ENCODE measurements at places on chromosomes 11 and 22.
A peak's percentile ranks its signal among the peaks of the same experiment; 100 is the strongest.

GRCh38 chr11:14270690-14271542, 88.1 kb downstream of the RRAS2 start:
- no peak for DNase-seq

DNA sequence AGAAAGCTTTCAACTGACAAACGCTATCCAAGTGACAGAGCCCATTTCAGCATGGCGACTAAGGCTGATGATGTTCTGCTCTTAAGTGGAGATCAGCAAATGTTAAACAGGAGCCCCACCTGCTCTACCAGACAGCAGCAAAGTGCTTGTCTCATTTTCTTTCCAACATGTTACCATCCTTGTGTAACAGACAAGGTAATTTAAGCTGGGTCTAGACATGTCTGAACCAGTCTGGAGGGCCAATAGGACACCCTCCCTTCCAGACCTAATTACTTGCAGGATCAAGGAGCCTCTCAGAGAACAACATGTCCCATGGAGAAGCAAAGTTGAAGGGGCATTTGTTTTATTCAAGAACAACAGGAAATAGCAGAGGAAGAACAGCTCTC, 3.9 kb upstream of the LMO2 start:
- DNase-seq = no peak

- DNase-seq = no peak
Observed at GRCh38 chr11:77449784-77450183, 24.1 kb downstream of the PAK1 start.

GRCh38 chr11:57303990-57304579, 20.7 kb downstream of the TNKS1BP1 start:
- no peak for DNase-seq

- DNase-seq = no peak
Observed at GRCh38 chr11:1892116-1892515, 421 bp upstream of the PRR33 start.

DNA sequence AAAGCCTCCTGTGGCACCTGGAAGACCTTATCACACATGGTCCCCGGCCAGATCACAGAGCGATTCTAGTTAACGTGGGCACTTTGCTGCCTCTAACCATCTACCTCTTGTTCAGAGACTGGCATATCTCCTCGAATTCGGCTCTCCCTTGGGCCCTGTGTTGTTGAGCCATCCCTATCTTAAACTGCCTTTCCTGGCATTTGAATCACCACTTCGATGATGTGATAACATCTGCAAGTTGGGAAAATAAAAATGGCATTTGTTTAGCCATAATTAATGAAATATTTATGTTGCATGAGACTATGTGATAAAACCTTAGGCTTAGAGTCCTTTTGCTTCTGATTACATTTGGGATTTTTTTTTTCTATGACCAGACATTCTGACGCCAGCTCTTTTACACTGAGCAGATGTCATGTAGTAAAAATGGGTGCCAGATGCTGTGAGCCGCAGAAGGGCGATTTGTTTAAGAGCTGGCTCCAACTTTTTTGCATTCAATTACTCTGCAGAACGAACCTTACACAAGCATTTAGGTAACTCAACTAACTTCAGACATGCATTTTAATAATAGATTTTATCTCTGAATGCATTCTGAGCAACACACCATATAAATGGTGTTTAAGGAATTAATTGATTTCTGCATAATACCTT, 58.5 kb upstream of the PARVA start:
- no peak for DNase-seq

DNA sequence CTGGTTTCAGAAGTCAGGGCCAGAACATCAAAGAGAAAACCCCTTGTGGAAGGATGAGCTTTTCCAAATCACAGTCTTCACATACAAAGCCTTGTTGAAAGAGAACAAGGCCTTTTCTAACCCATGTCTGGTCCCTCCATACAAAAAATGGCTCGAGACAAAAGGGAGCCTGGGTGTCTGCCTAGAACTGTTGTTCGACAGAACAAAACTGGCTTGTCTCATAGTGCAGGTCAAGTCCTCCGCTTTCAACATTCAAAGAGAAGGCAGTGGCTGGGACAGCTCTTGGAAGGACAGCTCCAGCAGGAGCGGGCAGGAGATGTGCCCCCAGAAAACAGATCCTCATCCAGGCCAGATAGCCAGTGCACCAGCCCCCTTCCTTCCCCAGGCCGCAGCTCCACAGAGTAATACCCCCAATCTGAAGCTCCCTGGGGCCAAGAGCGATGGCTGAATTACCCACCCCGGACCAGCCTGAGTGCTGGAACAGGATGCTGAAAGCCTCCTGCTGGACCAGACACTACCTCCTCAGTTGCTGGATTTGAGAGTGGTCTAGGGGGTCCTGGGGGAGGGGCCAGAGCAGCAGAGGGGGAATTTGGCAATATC, 27.6 kb downstream of the USH1C start:
- no peak for DNase-seq

GRCh38 chr11:17699147-17700114, 19.9 kb upstream of the MYOD1 start:
- no peak for DNase-seq

DNA sequence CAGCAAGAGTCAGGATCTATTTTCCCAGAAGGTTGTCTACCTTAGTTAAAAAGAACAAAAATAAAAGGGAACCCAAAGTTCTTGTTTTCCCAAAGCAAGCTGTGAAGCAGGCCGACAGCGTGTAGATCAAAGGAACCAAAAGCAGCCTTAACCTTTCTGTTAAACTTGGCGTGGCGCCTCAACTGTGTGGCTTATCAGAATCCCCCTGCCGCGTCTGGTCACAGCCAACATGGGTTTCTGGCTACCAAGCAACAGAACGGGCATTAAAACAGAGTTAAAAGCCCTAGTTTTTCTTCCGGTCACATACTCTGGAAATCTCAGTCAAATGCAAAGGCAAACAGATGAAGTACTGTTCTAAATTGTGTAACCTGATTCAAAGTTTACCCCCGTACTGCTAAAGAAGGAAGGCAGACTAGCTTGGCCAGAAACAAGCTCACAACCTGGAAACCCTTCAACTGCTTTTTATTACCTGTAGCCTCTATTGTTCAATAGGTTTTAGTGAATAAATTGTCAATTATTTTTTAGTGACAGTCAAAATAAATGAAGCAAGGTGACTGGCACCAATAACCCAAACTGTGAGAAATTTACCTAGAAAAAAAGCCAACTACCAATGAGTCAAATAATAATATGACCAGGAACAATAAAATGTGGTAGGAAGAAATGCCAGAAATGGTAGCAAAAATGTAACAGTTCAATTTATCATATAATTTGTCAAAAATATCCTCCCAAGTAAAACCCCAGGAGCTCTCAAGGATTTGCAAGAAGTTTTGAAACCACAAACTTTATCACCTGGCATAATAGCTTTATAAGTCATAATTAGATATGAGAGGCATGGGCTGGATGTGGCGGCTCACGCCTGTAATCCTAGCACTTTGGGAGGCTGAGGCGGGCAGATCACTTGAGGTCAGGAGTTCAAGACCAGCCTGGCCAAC, 21.4 kb downstream of the CHKA start:
- DNase-seq = no peak

GRCh38 chr11:46895821-46896220, 22.5 kb downstream of the LRP4 start:
- no peak for DNase-seq

GRCh38 chr11:134592391-134592990, 180.4 kb upstream of the B3GAT1 start:
- DNase-seq = peak; percentile 37

GRCh38 chr11:74773476-74773875, 24.8 kb downstream of the RNF169 start:
- no peak for DNase-seq

GRCh38 chr11:133659538-133660201, 127.4 kb upstream of the OPCML start:
- no peak for DNase-seq

DNA sequence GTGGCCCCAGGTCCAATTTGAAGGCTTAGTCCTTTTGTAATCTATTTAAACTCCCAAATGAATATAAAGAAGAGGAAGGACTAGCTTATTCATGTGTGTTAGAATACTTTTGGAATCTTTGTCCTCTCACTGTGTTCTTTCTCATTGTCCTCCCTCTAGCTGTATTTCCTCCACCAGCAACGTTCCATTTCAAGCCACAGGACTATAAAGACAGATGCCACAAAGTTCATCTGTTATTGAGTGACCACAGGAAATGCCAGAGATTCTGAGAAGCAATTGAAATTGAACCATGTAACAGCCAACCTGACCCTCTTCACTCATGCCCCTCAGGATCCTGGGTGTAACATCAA, 336.6 kb upstream of the API5 start:
- DNase-seq = no peak

DNA sequence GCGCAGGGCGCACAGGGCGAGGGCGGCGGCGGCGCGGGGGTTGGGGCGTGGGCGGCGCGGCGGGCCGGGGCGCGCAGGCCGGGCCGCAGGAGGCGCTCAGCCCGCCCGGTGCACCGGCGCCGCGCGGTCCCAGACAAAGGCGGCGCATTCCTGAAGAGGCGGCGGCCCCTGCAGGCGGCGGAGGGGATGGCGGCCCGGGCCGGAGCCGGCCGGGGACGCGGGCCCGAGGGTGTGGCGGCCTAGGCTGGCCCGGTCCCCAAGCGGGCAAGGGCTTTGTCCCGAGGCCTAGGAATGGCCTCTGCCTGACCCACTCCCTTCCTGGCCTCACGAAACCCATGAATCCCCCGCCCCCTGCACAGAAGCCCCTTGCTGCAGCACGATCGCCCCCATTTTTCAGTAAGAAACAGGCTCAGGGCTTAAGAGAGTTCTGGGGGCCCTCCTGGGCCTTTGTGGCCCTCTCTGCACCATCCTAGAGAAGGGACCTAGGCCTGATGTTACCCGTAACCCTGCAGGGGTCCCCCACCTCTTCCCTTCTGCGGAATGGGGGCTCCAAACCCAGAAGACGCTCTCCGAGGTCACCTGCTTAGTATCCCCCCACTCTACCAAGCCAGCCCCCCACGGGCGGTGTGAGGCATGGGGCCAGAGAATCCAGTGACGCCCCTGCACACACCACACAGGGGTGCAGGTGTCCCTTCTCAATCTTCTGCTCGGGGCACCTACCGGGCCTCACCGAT, at the start of gene RTN4R:
TSS of gene RTN4R (minus strand) at position 40 of the 734 bp plus-strand sequence. CDS start 226 bp downstream, outside the sequence.
- peak; percentile 72 for DNase-seq

GRCh38 chr22:31806751-31807150, 52.9 kb downstream of the DEPDC5 start:
- DNase-seq = no peak

DNA sequence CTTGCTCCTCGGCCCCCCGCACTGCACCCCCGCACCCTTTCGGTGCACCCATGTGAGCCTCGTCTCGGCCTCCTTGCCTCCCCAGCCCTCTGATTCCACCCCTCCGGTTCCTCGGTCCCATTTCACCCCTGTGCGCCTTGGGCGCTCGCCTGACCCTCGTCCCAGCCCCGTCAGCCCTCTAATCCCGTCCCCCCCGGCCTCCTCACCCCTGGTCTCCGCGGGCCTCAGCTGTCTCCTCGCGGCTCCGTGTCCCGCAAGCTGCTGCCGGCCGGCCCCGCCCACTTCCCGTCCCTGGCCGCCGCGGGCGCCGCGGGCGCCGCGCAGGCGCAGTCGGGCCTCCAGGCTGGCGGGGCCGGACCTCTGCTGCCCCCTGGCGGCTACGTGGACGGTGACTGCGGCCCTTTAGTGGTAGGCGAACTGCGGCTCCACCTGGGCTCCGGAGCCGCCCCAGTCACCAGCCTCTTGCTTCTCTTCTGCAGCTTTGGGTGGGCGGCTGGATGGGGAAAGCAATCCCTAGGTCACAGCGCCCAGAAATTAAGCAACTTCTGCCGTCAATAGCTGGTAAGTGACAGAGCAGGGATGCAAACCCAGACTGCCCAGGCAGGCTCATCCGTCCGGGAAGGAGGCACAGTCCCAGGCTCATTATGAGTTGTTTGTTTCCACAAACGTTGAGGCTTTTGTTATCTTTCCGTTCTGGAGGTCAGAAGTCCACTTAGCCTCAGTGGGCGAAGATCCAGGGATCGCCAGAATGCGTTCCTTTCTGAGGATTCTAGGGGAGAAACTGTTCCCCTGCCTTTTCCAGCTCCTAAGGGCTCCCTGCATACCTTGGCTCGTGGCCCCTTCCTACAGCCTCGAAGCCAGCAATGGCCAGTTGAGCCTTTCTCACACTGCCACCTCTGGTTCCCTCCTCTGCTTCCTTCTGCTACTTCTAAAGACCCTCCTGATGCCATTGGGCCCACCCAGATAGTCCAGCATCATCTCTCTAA, at the start of gene PPM1F:
TSS of gene PPM1F (minus strand) at position 263 of the 986 bp plus-strand sequence. CDS start 6,800 bp downstream, outside the sequence.
- peak; percentile 86 for DNase-seq

DNA sequence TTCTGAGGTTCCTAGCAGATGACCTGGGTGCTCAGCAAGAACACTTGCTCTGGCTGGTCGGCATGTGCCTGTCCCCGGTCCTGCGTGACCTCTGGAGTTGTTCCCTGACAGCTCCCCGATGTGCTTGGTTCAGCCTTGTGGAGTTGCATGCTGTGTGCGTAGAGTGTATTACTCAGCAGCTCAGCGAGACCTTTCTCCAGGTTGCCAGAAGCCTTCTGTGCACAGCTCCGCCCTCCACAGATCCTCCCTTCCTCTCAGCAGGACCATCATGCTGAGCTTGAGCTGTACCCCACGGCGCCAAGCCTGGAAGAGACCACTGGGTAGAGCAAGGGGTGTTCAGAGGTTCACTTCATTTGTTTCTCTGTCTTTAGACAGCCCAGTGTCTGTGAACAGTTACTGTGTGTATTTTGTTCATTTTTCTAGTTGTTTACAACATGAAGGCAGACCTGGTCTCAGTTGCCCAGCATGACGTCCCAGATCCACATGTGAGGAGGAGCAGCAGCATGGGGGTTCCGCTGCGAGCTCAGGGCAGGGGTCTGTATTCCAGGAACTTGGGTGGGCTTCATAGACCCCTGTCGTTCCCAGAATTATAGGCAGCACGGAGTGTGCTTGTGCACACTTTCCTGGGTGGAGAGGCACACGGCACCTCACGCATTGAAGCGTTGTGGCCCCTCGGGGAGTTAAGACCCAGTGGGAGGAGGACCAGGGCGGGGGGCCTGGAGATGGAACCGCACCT, 148.6 kb downstream of the IGLL1 start:
- DNase-seq = no peak

DNA sequence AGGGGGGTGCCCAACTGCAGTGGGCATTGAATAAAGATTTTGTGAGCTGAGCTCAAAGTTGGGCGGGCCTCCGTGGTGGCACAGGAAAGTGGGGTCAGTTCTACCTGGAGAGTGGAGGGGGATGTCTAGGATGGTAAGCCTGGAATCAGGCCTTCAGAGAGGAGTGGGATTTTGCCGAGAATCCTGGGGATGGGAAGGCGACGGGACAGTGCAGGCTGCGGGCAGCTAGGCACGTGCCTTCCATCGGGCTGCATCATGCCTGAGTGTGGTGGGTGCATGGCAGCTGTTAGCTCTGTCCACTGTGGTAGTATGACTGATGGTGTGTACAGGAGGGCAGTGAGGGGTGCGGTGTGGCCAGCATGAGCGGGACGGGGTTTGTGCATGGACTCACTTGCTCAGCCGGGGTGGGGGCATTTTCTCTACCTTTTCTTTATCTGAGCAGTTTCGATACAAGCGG, 3.6 kb downstream of the SHANK3 start:
- DNase-seq = no peak

- DNase-seq = no peak
Observed at GRCh38 chr11:7019500-7020182, 505 bp downstream of the ZNF214 start.
